ENCODE measurements at places on chromosomes 12 and 14.
A peak's percentile ranks its signal among the peaks of the same experiment; 100 is the strongest.

DNA sequence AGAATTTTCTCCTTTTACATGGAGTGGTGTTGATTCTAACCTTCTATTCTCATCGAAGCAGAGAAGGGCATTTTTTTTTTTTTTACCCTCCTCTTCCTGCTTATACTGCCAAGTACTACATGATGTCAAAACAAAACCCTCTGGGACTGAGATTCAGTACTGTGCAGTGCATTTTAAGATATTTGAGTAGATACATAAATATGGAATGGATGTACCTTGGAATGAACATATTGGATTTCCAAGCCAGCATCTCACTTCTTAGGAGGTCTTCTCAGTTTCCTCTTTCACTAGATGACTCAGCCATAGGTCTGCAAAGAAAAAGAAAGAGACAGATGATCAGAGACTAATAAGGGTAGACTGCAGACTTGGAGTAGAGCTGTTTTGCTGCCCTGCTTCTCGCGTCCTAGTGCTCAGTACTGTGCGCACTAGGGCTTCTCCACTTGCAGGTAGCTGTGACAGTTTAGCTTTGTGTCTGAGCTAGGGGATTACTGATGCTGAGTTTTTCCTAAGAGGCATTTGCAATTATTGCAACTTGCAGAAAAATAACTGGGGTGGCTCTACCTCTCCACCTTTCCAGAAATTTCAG lies 20.4 kb downstream of the TPH2 start:
- no peak for DNase-seq

- no peak for DNase-seq
These were observed 3.7 kb downstream of the ZBTB1 start for GRCh38 chr14:64508215-64508776.

DNA sequence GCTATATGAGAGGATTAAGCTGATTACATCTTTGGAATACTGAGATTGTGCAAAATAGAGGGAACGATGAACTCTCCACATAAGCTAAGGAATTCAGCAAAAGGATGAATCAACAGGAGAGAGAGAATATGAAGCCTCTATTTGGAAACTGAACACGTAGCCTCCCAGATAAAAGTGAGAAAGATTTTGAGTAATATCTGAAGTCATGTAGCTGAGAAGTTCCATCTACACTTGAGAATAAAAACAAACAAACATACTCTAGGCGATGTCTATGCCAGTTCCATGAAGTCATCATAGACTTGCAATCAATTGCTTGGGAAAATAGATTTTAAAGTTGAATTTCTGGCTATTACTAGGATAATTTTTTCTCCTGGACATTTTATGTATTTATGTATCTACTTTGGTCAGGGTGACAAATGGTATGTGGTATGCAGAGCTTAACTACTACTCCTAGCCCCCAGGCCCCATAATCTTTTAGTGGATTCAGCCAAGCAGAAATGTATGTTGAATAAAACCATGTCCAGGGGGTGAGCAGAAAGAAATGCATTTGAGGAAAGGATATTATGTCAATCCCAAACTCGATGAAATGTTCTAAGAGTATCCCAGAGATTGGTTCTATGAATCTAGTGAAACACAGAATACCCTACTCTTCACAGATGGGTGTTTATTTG lies 627.4 kb downstream of the DIO2 start:
- DNase-seq, result no peak

DNA sequence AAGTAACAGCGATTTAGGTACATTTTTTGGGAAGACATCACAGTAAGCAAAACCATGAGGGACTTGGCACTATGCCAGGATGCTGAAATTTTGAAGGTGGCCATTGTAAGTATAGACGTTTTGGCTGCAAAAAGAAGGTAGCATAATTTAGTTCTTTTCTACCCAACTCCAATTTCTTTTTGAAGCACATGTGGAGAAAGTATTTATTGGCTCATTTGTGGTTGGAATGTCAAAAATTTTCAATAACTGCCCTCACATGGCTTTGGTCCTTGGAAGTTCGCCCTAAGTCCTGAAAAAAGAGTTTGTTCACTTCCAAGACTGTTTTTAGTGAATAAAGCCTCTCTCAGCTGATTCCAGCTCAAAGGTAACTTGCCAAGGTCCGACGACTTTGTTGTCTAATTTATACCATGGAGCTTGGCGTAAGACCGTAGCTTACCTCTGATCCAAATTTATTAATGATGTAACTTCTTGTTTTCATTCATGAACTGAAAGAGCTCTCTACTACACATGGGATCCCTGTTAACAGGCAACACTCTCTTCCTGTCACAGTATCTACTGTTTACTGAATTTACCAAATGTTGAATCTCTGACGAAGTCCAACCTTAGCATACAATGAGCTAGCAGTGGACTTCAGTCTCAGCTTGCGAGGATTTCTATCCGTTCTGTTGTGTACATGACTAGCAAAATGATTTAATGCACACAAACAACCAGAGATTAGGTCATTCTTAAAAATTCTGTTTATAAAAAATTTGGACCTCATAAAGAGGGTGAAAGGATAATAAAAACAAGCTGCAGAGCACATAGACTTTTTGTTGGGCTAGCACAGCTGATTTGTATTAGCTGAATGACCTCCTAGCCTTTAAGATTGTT lies 49.0 kb downstream of the MSRB3 start:
- peak; percentile 82 for DNase-seq

DNA sequence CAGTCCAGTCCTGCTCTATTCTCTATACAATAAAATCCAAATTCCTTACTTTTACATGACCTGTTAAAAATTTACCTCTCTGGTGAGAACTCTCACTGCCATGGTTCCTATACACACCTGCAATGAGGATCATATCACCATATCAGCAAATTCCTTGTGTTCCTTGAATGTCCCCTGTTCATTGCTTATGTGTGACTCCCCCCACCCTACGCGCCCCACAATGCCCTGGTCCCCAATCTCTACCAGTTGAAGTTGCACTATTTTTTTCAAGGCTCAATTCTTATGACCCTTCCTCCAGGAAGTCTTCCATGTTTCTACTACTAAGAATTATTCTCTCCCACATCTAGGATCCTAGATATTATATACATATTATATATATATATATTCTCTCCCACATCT lies 82.2 kb upstream of the NEDD1 start:
- DNase-seq, result no peak

DNA sequence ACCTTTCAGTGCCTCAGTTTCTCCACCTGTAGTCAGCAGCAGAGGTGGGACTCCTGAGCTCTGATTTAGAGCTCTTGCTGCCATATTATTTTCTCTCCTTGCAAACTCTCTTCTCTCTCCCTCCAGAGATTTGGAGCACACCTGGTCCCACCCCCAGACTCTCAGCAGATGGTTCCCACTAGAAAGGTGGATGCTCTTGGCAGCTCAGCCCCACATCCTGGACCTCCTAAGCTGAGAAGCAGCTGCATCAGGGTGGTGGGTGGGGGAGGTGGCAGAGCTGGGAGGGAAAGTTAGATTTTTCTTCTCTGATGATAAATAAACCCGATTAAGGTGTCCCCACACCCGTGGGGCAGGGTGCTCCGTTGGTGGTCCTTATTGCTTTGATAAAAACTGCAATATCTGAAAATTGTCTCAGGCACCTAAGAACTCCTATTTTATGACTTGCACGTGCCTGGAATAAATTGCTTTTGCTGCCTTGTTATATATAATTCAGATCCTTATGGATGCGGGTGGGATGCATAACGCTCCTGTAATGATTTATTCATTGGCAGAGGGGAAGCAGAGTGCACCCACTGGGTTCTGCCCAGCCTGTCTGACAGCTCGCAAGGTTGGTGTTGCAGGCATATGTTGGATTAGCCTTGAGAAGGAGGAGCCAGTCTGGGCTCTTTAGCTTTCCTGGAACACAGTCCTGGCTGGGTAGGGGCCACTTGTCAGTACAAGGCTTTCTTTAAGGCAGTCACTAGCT lies 214.2 kb downstream of the SUDS3 start:
- no peak for DNase-seq

DNA sequence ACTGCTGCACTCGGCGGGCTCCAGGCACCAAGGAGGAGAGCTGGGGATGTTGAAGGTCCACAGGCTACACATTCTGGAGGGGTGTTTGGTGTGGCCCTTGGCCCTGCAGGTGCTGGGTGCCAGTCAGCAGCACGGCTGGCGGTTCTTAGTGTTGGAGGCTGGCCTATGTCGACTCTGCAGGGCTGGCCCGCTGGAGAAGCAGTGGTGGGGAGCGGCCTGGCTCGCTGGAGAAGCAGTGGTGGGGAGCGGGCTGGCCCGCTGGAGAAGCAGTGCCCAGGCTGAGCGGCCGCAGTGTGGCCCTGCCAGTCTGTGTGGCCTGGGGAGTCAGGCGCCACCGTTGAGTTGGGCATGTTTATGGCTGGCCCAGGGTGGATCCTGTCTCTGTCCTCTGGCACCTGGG lies 27.3 kb downstream of the MTA1 start:
- DNase-seq, result no peak

GRCh38 chr14:90820958-90821357 lies 4.7 kb upstream of the TTC7B start:
- DNase-seq, result no peak

DNA sequence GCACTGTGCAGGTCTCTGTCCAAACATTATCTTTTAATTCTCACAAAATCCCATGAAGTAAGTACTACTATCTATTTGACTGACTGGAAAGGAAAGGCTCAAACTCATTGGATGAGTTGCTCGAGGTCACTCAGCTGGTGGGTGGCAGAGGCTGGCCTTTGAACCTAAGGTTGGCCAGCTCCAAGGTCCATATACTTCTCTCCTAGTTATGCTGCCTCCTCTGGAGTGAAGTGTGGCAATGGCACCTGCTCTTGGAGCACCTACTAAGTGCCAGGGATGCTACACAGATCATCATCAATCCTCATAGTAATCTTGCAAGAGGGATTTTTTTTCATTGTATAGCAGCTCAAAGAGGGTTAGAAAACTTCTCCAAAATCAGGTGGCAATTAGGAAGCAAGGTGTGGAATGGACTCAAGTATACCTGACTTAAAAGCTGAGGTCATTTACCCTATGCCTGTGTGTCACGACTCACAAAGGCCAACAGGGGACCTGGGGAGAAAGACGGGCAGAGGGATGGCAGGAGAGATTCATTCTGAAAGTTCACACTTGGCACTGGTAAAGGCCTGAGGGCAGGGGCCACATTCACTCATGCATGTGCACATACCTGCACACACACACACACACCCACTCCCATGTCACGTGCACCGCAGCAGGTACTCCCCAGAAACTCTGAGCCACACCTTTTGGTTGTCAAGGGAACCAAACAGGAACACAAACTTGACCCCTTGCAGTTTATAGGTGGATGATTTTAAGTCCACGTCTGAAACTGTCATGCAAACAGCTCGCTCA lies 146.4 kb downstream of the FOXN3 start:
- no peak for DNase-seq

GRCh38 chr12:46959502-46959901 lies 119.9 kb upstream of the PCED1B start:
- DNase-seq, result no peak

Data from lung (tissue), 17 donors.